ENCODE measurements at places on chromosomes 5 and 9.

DNA sequence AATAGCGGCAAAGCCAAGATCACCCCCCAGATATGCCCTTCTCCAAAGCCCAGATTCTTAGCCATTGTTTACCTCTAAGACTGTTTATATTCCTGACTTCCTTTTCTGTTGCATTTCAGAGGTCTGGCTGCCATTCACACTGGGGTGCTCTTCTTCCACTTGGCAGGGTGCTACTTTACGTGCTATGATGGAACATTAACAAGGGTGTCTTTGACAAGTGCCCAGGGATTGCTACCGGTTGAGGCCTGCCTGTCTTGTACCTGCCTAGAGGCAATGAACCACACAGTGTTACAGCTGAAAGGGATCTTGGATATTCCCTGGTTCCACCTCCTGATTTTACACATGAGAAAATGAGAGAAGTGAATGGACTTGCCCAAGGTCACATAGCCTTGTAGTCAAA is 352.1 kb upstream of the KIF2A start:
- DNase-seq: no peak

- DNase-seq: no peak
These were observed 32.1 kb downstream of the CSF2 start for GRCh38 chr5:132105688-132106087.

DNA sequence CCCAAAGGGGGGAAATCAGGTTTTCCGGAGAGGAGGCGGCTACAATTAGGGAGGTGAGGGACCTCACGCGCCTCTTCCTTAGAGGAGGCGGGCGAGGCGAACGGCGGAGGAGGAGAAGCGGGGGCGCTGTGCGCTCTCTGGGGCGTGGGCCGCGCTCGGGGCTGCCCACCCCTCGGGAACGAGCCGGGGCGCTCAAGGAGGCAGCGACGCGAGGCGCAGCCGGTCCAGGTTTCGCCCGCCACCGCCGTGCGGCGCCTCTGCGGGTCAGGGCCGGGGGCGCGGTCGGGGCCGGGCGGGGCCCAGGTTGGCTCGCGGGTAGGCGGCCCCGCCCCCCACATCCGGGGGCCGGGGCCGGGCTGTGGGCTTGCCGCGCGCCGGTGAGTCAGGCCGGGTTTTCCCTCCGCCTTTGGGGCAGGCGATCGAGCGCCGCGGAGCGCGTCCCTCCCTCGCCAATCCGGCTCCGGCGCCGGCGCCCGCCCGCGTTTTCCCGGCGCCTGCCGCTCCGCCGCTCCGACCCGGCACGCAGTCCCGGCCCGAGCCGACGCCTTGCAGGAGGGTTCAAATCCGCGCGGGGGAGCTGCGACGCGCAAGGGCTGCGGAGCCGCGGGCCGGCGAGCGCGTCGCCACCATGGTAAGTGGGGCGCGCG is at the start of gene N4BP3:
N4BP3 (plus strand) TSS at position 392 of the 647 bp plus-strand sequence. CDS start 6,052 bp downstream, outside the sequence.
- no peak for DNase-seq

DNA sequence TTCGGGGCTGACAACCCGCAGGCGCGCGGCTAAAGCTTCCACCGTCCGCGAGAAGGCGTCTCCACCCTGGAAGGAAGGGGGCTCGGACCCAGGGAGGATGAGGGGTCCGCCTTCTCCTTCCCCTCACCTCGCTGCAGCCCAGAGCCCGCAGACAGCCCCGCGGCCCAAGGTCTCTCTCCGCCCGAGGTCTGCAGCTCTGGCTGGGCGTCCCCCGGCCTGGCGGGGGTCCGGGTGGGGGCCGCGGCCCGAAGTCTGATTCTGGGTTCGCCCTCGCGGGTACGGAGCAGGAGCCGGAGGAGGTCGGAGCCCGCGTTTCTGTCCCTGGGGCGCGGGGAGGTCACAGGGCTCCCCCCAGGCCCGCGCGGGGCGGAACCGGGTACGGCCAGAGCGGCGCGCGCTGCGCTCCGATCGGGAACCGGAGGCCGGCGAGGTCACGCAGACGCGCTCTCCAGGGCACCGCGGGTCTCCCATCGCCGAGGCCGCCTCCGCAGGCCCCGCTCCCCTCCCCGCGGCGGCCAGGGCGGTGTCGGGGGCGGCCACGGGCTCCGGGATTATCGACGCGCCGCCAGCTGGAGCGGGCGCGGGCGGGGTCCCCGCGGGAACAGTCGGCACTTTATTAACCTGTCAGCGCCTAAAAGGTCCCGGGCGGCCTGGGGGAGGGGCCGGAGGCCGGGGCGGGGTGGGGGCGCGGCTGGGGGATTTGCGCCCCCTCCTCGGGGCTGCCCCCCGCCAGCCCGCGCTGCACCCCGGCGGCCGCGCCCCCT is 11.6 kb downstream of the LHX3 start:
- no peak for DNase-seq

DNA sequence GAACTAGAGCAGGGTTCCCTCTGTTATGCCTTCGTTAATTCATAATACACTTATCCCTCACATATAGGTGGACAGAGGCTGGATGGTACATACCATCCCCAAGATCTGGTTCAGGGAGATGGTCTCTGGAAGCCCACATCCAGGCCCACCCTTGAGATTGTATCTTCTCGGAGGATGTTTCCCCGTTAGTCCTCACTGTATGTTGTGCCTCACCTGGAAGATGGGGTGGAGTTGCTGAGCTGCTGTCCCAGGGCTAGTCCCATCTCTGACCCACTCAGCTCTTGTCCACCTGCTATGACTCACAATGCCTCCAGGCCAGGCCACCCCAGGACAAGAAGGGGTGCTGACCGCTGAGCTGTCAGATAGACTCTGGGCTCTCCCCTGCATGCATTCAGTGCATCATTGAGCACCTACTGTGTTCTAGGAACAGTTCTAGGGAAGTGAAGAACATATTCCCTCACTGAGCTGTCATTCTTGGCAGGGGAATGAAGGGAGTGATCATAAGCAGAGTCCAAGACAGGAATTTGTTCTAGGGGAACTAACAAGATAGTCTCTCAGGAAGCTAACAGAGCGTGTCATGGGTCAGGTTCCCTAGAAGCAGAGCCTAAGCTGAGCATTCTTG is at the start of gene CBY3:
CBY3 (minus strand) TSS at position 255 of the 622 bp plus-strand sequence; CDS start at position 139, 116 bp downstream.
- DNase-seq: no peak

- DNase-seq: no peak
These were observed 369.0 kb downstream of the ARHGEF28 start for GRCh38 chr5:73994963-73995362.

DNA sequence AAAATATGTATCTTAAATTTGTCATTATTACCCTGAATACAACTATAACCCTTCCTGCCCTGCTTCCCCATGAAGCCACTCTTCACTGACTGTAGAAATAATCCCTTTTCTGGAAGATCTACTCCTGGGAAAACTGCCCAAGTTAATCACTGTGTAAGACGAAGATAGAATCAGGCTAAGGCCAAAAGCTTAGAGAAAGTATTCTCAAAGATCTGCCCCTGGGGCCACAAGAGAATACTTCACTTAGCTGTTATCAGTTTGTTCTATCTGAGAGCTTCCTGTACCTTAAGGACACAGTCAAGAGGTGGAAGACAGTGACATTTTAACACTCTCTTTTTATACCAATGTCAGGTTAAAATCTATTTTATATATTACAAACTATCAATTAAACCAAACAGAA is 33.8 kb downstream of the RNF145 start:
- DNase-seq: no peak

- no peak for DNase-seq
These were observed 132.5 kb downstream of the SEMA6A start for GRCh38 chr5:116442095-116442534.

DNA sequence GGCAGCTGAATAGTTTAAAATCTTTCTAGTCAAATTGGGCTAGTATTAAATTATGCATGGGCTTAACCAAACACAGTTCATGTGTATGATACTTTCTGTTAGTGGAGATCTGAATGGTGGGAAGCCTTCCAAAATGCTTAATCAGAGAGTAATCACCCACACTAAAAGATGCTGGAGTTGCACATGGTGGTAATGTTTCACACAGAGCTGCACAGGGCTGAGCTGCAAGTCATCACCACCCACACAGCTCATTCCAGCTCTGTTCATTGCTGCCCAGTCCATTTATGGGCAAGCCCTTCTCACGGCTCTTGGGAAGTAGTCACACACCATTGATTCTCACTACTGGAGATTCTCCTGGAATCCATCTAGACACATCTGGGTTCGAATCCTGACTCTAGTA is 351.5 kb upstream of the KCNN2 start:
- no peak for DNase-seq

- no peak for DNase-seq
These were observed 30.0 kb downstream of the CARD6 start for GRCh38 chr5:40871177-40871576.

GRCh38 chr5:180353048-180353979 is at the start of gene GFPT2:
GFPT2 (minus strand) TSS chr5:180353336; CDS start chr5:180353217, 119 bp downstream.
- DNase-seq: peak; percentile 32

DNA sequence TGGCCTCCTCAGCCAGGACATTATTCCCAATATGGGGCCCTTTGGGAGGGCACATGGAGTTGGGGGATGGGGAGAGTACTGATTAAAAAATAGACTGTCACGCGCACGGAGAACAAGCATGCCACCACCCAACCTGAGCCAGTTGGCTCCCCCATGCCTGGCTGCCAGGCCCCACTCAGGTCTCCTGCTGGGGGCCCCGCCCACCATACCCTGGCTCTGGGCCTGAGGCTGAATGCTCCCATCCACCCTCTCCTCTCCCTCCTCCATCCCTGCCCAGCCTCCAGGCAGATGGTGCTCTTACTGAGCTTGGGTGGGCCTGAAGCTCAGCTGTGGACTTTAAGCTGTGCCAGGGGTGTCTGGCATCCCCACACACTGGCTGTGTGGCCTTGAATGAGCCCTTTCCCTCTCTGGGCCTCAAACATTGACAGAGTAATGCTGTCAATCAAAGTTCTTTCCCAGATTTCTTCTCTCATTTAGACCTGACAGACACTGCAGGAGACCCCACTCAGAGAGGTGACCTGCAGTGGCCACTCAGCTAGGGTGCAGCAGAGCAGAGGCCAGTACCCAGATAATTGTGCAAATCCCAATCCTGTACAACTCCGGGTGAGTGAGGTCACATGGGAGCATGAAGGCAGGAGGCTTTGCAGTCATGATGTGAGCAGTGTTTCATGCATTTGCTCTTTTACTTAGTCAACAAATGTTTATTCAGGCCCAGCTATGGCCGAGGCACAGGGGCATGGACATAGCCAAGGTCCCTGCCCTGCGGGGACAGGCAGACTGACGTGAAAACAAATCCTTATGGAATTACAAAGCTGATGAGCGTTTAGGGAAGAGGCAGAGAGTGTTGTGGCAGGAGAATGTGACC is 9.8 kb upstream of the SYNPO start:
- DNase-seq: no peak
